ENCODE measurements at places on chromosomes 5 and 9. TPM values are rescaled to one million over a fixed set of nuclear protein-coding genes. Genes with fewer than 3 reads are reported as not detected.
A peak's percentile ranks its signal among the peaks of the same experiment; 100 is the strongest.

DNA sequence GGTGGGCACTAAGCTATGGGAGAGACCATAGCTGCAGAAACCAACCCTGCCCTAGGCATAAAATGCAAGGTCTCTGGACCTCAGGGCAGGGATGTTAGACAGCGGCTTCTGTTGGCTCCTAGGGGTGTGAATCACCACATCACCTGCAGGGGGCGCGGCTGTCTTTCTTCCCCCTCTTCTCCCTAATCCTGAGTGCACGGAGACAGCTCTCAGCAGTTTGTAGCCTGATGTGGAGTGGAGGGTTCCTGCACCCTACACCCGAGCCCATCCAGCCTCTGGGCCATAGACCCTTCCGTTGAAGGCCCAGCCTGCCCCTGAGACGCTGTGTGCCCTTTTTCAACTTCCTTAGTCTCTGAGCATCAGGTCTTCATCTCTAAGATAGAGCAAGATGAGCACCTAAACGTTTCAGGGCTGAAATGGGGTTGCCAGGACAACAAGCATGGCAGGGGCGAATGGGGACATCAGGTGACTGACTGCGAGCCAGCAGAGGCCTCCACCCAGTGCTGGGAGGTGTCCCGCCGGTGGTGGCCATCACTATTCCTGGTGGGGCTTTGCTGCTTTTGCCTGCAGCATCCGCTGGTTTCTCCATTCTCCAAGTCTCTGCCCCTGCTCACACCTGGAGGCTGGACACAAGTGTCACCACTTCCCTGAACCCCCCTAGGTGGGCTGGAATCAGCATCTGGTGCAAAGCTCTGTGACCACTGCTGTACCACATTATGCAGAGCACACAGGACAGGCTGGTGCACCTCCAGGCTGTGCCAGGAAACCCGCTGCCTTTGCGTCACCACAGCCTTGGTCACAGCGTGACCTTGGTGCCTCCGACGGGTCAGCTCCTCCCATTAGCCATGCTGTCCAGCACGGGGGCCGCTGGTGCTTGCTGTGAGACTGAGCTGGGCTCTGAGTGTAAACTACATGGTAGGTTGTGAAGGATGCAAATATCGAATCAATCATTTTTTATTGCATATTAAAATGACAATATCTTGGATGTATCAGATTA is 2.5 kb upstream of the SEC16A start:
- DNase-seq, result peak; percentile 66

GRCh38 chr9:137589441-137590122 is 730 bp downstream of the ZMYND19 start:
- DNase-seq, result no peak

The PCDHGC4 gene
- 0.14 TPM for polyA plus RNA-seq

- no peak for DNase-seq
Observed at GRCh38 chr9:88378317-88378716, 9.9 kb upstream of the SPIN1 start.

The GADD45G gene
- polyA plus RNA-seq, result 0.08 TPM
